ENCODE measurements at places on chromosomes 3 and 15.

DNA sequence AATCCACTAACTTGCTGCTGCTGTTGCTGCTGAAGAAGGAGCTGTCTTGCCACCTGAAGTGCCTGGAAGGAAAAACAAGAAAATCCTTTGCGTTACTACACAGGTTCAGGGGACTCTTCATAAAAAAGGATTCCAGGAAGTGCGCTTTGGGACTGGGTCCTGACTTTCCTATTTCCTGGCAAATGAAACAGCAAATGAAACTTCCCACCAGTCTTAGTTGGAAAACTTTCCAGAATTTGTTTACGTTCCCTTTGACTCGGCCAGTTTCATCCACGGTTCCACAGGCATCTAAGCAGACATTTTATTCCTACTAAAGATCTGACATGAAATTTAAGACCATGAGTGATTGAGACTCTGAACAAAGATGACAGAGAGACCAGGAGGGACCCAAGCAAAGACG is 471.0 kb downstream of the FOXP1 start:
- DNase-seq = no peak

DNA sequence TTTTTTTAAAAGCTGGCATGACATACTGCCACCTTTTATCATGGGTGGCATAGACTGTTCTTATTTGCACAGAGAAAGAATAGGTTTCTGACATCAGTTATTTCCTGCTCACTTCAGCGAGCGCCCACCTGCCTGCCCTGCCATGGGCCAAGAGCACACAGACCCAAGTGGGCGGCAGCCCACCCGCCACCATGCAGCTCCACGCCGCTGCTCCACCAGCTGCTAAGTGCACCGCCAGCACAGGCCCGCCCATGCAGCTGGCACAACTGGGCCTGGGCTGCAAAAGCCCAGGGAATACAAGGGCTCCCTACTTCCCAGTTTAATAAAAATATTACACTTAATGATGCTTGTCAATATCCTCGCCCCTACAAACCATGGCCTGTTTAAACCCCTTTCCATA is 15.4 kb downstream of the ZNF148 start:
- no peak for DNase-seq

GRCh38 chr15:100732211-100733055 is 130.0 kb downstream of the ASB7 start:
- no peak for DNase-seq

- DNase-seq = no peak
These were observed 236.3 kb downstream of the NFKBIZ start for GRCh38 chr3:102085431-102086176.

DNA sequence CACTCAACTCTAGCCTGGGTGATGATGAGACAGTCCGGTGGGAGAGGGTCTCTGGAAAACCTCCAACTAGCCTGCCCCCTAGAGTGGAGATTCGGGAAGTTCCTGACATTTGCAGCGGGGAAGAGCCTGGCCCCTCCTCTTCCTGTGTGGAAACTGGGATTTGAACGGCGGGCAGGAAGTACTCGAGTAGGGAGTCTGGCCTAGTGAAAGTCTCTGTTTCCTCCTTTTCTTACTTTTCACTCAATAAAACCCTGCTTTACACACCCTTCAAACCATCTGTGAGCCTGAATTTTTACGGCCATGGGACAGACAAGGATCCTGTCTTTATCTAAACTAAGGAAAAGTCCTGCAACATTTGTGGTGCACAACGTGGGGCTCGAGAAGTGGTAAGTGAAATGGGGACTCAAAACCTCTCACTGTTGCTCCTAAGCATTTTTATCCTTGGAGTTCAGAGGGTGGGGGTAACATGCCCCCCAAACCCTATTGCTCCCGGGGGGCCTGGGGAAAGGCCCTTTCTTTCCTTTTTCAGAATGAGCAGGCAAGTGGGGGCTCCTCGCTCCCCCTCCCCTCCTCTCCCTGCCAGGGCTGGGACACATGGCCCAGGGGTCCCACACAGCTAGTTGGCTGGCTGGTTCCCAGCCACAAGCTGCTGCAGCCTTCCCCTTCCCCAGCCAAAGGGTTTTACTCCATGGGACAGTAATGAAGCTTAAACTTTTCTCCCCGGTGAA is 224.7 kb upstream of the GBE1 start:
- DNase-seq = no peak

- no peak for DNase-seq
These were observed 280.7 kb upstream of the ARHGEF26 start for GRCh38 chr3:153840487-153840886.

GRCh38 chr3:178084938-178085816 is 451.1 kb upstream of the KCNMB2 start:
- DNase-seq = no peak

GRCh38 chr3:170055209-170055608 is 17.4 kb downstream of the GPR160 start:
- no peak for DNase-seq

GRCh38 chr3:27507515-27508266 is 23.5 kb upstream of the SLC4A7 start:
- DNase-seq = no peak

- DNase-seq = no peak
These were observed 1052.8 kb downstream of the NAALADL2 start for GRCh38 chr3:175911937-175912336.

- DNase-seq = peak; percentile 7
These were observed 111.7 kb downstream of the LMLN start for GRCh38 chr3:198071602-198072287.

- no peak for DNase-seq
These were observed 92.0 kb downstream of the GAP43 start for GRCh38 chr3:115715241-115715745.

- DNase-seq = no peak
These were observed 170.3 kb downstream of the SUCLG2 start for GRCh38 chr3:67484085-67484484.

GRCh38 chr15:65804252-65804931 is 12.3 kb upstream of the DENND4A start:
- no peak for DNase-seq

DNA sequence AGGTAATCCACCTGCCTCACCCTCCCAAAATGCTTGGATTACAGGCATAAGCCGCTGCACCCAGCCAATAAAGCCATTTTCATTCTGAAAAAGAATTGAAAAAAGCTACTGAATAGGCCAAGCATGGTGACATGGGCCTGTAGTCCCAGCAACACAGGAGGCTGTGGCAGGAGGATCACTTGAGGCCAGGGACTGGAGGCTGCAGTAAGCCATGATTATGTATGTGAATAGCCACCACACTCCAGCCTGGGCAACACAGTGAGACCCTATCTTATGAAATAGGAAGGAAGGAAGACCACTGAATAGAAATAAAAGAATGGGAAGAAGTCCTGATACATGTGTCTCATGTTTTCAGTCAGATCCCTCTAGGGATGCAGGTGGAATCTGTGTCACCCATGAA is 36.0 kb upstream of the SEMA4B start:
- no peak for DNase-seq

- no peak for DNase-seq
These were observed 76.9 kb downstream of the RPN1 start for GRCh38 chr3:128573707-128574162.

DNA sequence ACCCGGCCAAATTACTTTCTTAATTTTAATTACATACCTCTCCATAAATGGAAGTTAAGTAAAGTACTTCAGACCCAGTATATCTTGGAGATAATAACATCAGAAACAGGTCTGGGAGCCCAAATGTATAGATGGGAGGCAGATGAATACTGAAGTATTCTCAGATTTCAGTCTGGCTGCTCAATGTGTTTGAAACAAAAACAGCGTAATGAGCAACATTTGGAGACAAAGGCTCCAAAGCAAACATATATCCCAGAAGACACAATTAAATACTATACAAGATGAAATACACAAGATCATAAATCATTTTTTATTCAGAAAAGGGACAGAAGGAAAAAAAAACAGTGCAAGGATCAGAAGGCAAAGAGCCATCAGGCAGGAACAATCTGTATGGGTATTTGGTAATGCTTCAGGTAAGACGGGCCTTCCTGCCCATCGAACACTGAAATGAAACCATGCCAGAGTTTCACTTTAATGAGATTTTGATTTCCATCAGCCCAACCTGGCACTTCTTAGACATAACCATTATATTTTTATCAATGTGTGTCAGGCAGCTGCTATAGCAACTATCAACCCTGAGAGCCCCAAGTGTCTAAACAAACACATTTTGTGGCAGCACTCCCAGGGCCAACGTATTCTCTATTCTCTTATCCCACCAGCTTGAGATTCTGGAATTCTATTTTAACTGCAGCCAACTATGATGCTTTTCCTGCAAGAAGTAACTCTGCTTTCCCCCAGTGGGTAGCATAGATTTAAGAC is 210.8 kb downstream of the STT3B start:
- no peak for DNase-seq

DNA sequence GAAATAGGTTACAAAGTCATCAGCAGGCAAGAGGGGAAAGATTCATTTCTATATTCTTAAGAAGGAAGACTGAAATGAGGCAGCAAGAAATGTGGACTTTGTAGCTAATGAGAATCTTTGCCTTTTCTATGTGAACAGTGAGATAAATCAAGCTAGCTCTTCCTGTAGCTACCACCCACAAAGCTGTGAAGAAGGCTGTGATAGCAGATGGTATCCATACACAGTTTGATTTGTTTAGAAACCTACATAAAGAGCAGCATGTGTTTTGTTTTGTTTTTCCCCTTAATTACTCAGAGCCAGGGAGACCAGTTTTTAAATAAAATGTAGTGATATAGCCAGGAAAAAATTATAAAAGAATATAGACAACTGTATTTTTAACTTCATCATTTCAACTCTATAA is 45.5 kb downstream of the TEX9 start:
- no peak for DNase-seq

DNA sequence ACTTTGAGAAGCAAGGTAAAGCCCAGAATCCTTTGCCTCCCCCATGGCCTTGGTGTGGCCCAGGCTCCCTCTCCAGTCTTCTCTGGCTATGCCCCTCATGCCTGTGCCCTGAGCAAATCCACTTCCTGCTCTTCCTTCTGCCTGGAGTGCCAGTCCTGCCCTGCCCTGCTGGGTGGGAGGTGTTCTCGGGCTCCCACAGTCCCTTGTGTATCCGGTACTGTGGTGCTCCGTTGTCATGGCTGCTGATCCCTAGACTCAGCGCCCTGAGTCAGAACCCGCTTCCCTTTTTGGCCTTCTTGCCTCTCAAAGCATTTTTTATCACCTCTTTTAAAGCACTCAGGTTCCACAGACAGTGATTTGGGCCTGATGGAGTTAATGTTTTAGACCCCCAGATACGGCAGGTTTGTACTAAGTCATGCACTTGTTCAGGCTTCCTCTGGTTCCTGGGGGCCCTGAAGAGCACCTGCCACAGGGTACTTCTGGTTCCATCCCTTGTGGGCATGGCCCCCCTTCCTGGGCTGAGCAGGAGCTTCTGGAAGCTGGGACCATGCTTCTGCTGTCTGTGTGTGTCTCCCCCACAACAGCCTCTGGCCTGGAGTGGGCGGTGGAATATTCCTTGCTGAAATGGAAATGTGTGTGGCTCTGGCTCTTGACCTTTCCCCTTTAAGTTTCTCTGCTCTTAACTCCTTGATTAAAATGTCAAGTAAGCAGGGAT is 29.6 kb upstream of the ADAMTS7 start:
- DNase-seq = no peak

DNA sequence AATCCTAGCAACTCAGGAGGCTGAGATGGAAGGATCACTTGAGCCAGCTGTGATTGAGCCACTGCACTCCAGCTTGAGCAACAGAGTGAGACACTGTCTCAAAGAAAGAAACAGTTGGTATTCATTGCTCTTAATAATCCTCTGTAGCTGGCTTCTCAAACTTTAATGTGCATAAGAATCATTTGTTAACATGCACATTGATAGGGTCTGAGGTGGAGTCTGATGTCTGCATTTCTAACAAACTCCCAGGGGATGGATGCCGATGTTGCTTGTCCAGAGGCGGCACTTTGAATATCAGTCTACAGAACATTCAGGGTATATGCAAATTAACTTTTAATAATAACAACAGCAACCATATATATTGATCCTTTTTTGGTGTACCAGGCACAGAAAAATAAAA is 39.9 kb downstream of the NKIRAS1 start:
- no peak for DNase-seq

DNA sequence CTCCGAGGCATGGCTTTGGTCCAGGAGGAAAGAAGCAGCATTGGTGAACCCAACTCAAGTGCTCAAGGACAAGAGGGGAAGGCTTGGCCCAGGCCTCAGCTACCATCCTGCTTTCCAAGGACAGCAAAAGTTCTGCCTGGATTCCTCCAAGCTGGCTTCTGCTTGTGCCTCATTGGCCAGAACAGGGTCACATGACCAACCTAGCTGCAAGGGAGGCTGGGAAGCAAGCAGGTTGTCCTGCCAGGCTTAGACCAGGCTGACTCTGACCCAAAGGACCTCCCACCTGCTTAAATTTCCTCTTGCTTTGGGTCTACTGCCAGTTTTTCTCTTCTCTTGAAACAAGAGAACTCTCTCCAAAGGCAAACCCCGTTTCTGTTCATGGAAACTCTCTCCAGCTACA is 70.7 kb downstream of the RPN1 start:
- no peak for DNase-seq

- DNase-seq = no peak
These were observed 66.4 kb upstream of the GOLIM4 start for GRCh38 chr3:168162172-168162571.

GRCh38 chr3:154792828-154793227 is 287.3 kb upstream of the MME start:
- no peak for DNase-seq

- DNase-seq = no peak
These were observed 127.3 kb downstream of the RAP2B start for GRCh38 chr3:153289334-153289808.

DNA sequence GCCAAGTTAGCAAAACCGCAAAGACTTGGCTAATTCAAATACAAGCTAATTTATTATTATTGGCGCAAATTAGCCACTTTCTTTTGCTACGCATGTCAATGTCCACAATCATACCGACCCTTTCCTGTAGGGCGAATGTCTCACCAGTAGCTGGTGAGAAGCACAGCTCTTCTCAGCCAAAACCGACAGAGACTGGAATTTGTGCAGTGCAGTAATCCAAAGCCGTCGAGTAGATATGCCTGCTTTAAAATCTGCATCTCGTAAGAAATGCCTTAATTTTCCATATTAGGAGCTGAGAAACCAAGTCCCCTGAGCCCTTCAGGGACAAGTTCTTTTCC is 614 bp upstream of the MINDY2 start:
- DNase-seq = no peak

DNA sequence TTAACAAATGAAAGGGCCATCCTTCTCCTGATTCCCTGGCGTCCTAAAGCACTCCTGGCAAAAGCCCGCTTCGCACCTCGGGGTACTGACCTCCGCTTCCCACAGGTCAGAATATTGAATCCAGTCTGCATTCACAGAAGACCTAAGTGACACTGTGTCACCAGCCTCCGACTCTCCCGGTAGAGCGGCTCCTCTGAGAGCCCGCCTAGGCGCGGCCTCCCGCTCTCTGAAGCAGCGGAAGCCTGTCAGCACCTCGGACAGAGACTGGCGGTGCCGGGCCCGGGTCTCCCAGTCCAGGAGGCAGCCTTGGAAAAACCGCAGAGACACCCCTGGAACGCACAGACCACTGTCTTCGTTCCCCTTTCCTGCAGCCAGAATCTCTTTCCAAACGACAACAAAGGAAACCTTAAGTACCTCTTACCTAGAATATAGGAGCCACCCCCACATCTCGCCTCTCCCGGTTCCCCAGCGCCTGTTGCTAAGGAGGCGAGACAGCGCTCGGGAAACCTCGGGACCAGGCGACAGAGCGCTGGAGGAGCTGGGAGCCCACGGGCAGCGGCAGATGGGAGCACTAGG is 1.2 kb downstream of the GABRB3 start:
- DNase-seq = no peak
